Psoas muscle (tissue), 8 donors: ENCODE measurements at places on chromosomes 3 and 15. TPM values are rescaled to one million over a fixed set of nuclear protein-coding genes. Genes with fewer than 3 reads are reported as not detected.

DNA sequence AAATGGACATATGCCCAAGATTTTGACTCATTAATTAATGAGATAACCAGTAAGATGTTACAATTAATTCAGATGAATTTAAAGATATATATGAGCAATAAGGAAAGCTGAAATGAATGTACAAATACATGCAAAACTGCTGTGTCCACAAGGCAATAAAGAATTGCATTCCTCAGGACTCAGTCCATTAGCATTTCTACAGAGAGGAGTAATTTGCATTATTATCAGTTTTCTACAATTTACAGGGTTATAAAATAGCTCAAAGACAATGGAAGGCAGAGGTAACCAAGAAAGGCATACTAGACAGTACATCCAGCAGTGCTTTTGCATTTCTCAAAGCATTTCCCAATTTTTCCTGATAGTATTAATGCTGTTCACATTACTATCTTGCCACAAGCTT is 377.1 kb upstream of the GOLIM4 start:
- no peaks in the 10 kb centered on the region for H3K27me3 ChIP-seq
- DNase-seq: no peak
- H3K4me3 ChIP-seq: no peak overlapping the region
- H3K36me3 ChIP-seq: no peaks in the 10 kb centered on the region
- H3K27ac ChIP-seq: no peak overlapping the region
- H3K4me1 ChIP-seq: no peaks in the 10 kb centered on the region

DNA sequence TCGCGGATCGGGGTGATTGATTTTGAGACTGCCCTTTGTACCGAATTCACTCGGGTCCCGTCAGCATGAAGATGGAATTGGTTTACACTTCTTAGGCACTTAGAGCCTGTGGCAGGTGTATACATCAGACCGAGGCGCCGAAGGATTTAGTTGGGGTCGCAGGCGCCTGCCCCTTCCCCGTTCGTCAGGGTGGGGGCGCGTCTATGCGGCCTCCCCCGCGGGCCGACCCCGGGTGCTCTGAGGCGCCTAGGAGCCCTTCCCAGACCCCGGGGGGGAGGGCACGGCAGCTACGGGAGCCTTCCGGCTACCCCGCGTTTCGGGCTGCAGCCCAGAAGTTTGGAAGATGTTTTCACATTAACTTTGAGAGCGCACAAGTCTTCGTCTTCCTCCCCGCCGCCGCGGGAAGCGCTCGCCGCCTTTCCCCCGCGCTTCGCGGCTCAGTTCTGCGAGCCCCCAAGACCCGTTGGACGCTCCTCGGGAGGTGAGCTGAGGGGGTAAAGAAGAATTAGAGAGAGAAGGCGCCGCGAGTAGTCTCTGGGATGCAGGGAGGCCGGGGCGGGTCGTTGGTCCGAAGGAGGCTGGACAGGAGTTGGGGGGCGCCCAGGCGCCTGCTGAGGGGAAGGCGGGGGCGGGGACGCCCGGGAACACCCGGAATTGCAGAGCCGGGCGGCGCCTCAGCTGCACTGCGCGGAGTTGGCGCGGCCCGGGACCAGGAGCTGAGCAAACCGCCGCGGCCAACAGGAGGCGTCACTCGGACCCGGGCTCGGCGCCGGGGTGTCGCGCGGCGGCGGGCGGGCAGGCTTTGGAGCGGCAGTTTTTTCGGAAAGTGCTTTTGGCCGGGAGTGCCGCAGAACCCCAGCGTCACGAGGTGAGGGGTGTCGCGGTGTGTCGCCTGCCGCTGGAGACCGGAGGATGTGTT is 780 bp downstream of the TIPARP start:
- H3K27ac ChIP-seq: peak overlapping the region; percentile 96
- H3K27me3 ChIP-seq: no peaks in the 10 kb centered on the region
- peak; percentile 82 for DNase-seq
- peaks cover 42% of the 10 kb centered on the region for H3K4me1 ChIP-seq
- H3K4me3 ChIP-seq: peak overlapping the region; percentile 88

GRCh38 chr15:60004009-60004845 is at the start of gene FOXB1:
Gene FOXB1, plus strand, starts transcription at chr15:60004311. Its CDS starts 653 bp downstream, at chr15:60004964.
- H3K27ac ChIP-seq: no peak within 1 kb of the TSS
- peaks cover 34% of the 10 kb centered on the region for H3K4me1 ChIP-seq
- H3K27me3 ChIP-seq: peaks cover 55% of the 10 kb centered on the region
- peak within 1 kb of the TSS; percentile 66 for H3K4me3 ChIP-seq
- no peak for DNase-seq

DNA sequence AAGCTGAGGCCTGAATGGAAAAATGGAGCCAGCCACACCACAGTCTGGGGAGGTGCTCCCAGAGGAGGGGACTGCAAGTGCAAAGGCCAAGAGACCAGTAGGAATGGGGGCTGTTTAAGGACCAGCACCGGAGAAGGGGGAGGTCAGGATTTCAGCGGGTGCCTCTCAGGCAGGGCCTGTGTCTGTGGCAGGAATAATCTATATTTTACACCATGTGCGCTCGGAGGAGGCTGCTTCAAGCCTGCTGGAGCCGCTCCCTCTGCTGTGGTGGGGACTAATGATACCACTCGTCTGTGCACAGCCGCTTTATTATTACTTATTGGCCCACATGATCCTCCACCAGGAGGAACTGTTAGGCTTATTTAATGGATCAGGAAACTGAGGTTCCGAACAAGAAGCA is 45.3 kb downstream of the TPRA1 start:
- no peak overlapping the region for H3K4me3 ChIP-seq
- H3K4me1 ChIP-seq: no peaks in the 10 kb centered on the region
- no peaks in the 10 kb centered on the region for H3K36me3 ChIP-seq
- DNase-seq: no peak
- no peaks in the 10 kb centered on the region for H3K27me3 ChIP-seq

The PIF1 gene
- total RNA-seq: 0.24 TPM

- no peak for DNase-seq
- no peak overlapping the region for H3K27ac ChIP-seq
- no peaks in the 10 kb centered on the region for H3K27me3 ChIP-seq
- no peaks in the 10 kb centered on the region for H3K4me1 ChIP-seq
- no peak overlapping the region for H3K4me3 ChIP-seq
Measured at GRCh38 chr3:178505832-178506231, 30.4 kb upstream of the KCNMB2 start.

The OXSM gene
- total RNA-seq: 13.3 TPM

The MYZAP gene
- 2.6 TPM for total RNA-seq

- H3K4me1 ChIP-seq: peaks cover 83% of the 10 kb centered on the region
- no peaks in the 10 kb centered on the region for H3K36me3 ChIP-seq
- H3K27ac ChIP-seq: no peak overlapping the region
- H3K4me3 ChIP-seq: no peak overlapping the region
- no peaks in the 10 kb centered on the region for H3K27me3 ChIP-seq
- DNase-seq: no peak
Measured at GRCh38 chr15:85005319-85005718, 23.7 kb downstream of the PDE8A start.

The FHIT gene
- 4.0 TPM for total RNA-seq
